Stimulated activated CD4-positive, alpha-beta T cell treated with anti-CD3 and anti-CD28 coated beads, Interleukin-1b, Interleukin-23, amount 100 ng/mL, for 1 hour (primary cell): ENCODE measurements at places on chromosomes 16 and 17.
A peak's percentile ranks its signal among the peaks of the same experiment; 100 is the strongest.

GRCh38 chr17:81031566-81032550 lies 3.1 kb upstream of the BAIAP2 start:
- DNase-seq, result no peak

- DNase-seq, result no peak
Measured at GRCh38 chr16:68659412-68660358, 14.6 kb downstream of the CDH3 start.

DNA sequence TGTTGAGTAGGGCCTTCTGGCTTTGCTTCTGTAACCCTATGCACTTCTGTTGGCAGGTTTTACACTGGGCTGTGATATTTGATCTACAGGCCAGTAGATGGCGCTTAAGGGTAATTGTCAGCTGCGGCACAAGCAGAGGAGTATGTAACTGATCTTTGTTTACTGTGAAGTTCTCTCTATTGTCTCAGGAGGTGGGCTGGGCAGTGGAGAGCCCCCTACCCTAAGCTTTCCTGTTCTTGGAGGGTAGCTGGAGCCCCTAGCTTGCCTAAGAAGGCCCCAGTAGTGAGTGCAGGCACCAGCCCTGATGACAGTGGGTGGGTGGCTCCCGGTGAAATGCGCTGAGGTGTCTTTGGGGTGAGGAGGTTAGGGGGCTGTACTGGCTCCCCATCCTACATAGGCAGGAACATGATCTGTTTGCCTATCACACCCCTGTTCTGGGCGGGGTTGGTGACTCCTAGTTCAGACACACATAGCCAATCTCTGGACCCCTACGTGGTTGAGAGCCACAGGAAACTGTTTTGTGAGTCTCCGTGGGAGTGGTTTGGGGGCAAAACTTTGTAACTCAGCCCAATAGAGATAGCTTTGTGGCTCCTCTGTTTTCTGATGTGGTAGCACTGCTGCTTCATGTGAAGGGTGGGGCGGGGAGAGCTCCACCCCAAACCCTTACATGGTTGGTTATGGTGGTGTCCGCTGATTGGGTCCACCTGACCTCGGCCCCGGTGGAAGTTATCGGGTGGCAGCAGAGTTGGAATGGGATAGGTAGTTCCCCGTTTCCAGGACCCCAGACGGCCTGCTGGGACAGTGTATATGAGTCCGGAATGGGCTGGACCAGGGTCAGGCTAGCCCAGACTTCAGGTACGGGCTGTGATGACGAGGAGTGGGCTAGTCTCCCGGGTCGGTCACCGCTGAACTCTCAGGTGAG lies 60.4 kb downstream of the SLFN11 start:
- peak; percentile 69 for DNase-seq

DNA sequence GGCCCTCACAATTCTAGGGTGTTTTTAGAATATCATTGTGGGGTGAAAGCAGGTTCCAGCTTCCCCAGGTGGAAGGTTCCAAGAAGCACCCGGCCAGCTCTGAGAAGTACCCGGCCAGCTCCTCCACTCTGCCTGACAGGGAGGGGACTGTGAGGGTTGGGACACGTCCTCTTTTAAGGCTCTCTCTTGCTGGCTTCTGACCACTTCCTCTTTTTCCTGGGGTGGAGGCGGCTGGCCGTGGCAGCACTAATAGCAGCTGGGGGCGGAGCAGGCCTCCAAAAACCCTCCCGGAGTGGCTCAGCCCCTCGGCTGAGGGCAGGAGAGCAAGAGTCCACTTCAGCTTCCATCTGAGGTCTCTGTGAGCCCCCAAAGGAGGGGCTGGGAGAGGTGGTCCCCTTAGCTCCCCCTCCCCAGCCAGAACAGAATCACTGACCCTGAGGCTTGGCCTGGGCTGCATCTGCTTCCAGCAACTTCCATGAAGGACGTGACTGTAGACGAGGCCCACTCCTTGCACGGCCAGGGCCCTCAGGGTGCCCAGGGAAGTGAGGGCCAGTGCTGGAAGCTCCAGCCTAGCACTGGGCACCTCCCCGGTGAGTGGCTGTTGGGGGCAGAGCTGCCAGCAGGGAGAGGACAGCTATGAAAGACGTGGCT lies 26.7 kb upstream of the PLCG2 start:
- DNase-seq, result no peak

DNA sequence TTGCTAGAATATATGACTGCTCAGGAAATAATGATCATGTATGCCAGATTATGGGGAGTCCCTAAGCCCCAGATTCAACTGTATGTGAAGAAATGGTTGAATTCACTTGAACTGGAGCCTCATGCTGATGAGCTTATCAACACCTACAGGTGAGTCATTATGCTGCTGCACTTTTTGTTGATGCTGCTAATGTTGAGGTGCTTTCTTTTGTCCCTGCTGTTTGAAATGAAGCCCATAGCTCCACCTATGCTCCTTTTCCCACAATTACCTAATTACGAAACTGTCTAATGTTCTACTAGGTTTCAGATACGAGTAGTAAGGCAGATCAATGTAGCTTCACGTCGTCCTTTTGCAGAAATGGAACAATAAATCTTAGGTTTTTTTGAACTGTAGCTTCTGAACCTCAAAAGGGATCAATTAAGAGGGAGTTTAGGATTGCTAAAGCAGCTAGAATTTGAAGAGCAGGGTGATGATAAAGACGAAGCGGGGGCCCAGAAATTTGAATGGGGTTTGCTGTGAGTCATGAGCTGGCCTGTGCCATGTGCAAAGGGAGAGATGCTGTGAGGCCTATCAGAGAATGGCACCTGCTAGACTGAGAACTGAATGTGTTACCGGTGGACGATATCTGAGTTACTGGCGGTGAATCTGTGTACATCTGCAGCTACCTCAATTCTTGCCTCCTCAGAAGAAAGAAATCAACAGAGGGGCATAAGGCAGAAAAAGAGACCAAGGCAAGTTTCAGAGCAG lies 6.1 kb upstream of the UQCRC2 start:
- DNase-seq, result no peak

GRCh38 chr17:36918211-36918691 lies 19.0 kb upstream of the LHX1 start:
- no peak for DNase-seq

GRCh38 chr16:14007450-14007849 lies 63.7 kb upstream of the MRTFB start:
- DNase-seq, result no peak

- no peak for DNase-seq
Measured at GRCh38 chr16:56946767-56947603, 14.8 kb upstream of the CETP start.

GRCh38 chr17:73987845-73988509 lies 215.5 kb upstream of the RPL38 start:
- no peak for DNase-seq

DNA sequence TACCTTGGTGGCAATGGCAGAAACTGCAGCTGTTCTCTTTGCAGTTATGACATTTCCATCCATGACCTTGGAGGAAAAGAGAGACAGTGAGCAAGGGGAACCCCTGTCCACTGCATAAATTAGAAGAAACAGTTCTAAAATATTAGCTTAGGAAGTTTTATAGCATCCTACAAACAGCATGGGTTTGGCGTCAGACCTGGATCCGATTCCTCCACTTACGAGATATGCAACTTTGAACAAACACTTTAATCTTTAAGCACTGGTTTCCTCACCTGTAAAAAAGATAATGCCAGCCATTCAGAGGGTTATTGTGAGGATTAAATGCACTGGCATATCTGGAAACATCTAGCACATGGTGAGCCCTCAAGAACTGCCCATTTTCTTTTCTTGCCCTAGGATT lies 2.6 kb downstream of the CRYM start:
- DNase-seq, result no peak

GRCh38 chr17:45740553-45741330 lies 43.4 kb upstream of the CRHR1 start:
- no peak for DNase-seq

DNA sequence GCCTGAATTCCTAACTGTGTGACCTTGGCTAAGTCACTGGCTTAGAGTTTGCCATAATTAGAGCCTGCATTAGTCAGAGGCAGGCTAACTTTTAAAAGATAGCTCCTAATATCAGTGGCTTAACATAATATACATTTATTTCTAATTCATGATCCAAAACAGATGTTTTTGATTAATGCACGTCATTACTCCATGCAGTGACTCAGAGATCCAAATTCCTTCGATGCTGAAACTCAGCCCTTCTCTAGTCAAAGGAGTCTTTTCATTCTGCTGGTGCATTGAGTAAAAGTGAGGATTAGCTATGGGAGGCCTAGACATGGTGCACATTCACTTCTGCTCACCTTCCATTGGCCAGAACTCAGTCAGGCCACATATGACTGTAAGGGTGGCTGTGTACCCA lies 49.8 kb downstream of the IRX3 start:
- no peak for DNase-seq

- no peak for DNase-seq
Measured at GRCh38 chr17:76643553-76644148, at the start of gene ST6GALNAC1. TSS of gene ST6GALNAC1 (minus strand) at chr17:76643757. CDS start at chr17:76643638, 119 bp downstream.

DNA sequence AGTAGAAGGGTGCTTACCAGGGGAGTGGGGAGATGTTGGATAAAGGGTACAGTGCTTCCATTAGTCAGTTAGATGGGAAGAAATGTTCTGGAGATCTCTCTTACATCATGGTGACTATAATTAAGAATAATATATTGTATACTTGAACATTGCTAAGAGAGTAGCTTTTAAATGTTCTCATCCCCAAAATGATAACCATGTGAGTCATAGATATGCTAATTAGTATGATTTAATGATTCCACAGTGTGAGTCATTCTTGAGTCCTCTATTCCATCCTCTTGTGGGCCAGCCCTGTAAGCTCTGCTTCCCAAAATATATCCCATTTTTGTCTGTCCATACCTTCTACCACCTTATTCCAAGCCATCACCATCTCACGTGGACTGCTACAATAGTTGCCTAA lies 80.6 kb upstream of the CDH11 start:
- no peak for DNase-seq

GRCh38 chr16:68367030-68367429 lies 56.2 kb downstream of the PRMT7 start:
- DNase-seq, result no peak

GRCh38 chr17:4017377-4017776 lies 53.1 kb upstream of the ATP2A3 start:
- DNase-seq, result no peak

DNA sequence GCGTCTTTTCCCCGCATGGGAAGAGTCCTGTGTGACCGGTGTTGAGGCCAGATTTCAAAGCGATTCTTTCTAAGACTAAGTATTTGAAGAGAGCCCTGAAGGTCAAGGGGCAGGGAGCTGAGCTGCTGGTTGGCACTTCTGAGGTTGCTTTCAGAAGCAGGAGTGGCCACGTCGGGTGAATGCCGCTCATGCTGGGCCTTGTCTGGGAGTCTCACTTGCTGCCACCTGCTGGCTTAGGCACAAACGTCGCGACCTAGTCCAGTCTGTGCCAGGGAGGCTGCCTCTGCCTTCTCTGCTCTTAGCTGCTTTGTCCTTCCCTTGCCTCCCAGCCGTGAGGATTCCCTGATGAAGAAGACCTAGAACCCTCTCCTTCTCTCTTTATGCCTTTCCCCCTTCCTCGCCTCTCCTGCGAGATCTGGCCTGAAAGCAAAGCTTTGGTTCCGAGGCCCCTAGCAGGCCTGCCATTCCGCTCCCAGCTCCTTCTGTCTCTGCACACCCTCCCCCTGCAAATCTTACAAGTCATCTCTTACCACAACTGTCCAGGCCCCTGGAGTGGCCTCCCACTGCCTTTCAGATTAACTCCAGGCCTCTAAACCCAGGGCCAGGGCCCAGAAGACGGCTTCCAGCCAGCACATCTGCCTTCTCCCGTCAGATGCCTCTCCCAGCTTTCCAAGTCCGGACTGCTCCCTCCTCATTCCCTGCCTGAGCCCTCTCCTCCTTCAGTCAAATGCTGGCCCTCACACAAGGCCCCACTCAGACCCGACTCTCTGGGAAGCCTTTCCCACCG lies 11.4 kb downstream of the CTNS start:
- DNase-seq, result peak; percentile 12

- DNase-seq, result no peak
Measured at GRCh38 chr17:63998721-63999679, 849 bp downstream of the PRR29 start.

GRCh38 chr17:63338272-63338671 lies 107.8 kb downstream of the CYB561 start:
- no peak for DNase-seq

- DNase-seq, result no peak
Measured at GRCh38 chr16:75482434-75483205, 12.6 kb downstream of the CHST6 start.

DNA sequence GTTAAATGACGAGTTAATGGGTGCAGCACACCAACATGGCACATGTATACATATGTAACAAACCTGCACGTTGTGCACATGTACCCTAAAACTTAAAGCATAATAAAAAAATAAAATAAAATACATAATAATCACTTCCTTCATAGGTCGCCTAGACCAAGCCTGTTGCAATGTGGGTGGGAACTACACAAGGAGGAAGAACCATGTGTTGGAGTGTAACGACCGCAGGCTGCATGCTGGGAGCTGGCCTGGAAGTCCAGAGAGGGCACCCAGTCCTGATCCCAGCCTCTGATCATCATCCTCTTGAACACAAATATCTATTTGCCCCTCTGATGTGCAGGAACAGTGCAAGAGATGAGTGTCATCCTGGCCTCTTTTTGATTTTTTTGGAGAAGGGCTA lies 224.7 kb upstream of the ASIC2 start:
- DNase-seq, result no peak

GRCh38 chr17:77369544-77369971 lies 228.8 kb downstream of the SEC14L1 start:
- DNase-seq, result no peak

DNA sequence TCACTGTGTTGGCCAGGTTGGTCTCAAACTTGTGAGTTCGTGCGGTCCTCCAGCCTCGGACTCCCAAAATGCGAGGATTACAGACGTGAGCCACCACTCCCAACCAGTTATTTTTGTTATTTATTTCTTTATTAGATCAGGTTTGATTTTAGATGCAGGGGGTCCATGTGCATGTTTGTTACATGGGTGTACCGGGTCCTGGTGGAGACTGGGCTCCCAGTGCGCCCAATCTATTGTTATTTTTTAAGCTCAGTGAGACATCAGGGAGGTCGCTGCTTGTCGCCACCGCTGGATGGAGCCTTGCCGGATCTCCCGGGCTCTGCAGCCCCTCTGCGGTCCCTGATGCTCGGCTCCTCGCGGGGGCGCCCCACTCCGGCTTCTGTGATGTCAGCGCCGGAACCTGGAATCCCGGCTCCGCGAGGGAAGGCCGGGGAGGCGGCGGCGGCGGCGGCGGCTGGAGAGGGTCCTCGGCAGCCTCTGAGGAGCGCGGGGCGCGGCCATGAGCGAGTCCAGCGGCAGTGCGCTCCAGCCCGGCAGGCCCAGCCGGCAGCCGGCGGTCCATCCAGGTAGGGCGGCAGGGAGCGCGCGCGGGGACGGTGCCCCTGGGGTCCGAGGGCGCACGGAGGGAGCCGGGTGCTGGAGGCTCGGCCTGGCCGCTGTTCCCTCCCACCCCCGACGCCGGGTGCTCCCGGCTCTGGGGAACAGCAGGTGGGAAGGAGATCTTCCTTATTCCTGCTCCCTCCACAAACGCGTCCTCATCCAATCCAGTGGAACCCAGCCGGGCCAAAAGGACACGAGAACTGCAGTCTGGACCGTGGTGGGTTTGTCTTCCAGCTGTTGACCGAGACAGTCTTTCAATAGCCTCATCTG lies at the start of gene TMC7:
Gene TMC7 (plus strand): TSS at position 370 of the 870 bp plus-strand sequence. CDS start 130 bp downstream, at position 500.
- DNase-seq, result no peak
